ENCODE measurements at places on chromosomes 2 and 18. TPM values are rescaled to one million over a fixed set of nuclear protein-coding genes. Genes with fewer than 3 reads are reported as not detected.
A peak's percentile ranks its signal among the peaks of the same experiment; 100 is the strongest.

RDH14 gene
- polyA plus RNA-seq, result 24.7 TPM

DNAJC5G gene
- polyA plus RNA-seq, result not detected

MATN3 gene
- polyA plus RNA-seq, result 0.81 TPM

- H3K4me3 ChIP-seq, result no peak overlapping the region
- no peak overlapping the region for H3K27ac ChIP-seq
- H3K27me3 ChIP-seq, result no peaks in the 10 kb centered on the region
- peaks cover 48% of the 10 kb centered on the region for H3K4me1 ChIP-seq
Measured at GRCh38 chr2:121489284-121489683, 41.4 kb upstream of the RNU4ATAC start.

DNA sequence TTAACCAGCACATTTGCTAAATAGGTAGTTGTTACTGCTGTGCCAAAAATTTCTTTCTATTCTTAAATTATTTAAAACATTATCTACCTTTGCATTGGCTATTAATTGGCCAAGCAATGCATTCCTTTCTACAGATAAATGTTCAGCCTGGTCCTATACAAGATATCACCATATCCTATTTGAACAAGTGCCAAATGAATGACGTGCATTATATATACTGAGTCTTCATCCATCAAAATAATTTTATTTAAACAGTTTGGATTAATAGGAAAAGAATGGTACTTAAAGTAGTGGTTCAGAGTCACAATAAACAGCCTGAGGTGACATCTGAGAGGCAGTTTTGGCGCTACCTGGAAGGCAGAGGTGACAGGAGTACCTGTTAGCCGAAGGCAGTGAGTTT is 230.1 kb upstream of the EPAS1 start:
- H3K27ac ChIP-seq, result no peak overlapping the region
- no peak for DNase-seq
- no peaks in the 10 kb centered on the region for H3K27me3 ChIP-seq

DNA sequence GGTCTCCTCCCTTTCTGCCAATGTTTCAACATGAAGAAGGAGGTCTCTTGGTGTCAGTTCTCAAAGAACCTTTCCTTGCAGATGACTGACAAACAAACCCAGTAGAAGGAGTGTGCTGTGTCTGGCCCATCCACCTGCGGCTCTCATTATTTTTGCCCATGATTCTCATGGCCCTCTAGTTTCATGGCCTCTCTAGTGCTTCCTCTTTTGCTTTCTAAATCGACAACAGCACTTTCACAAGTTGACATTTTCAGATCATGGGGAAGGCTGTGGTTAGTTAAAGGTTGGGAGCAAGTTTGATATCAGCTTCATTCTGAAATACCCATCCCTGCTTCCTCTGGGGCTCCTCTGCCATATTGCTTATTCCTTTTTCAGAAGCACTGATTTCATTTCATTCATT is 805.2 kb downstream of the SLC4A3 start:
- H3K27me3 ChIP-seq, result no peaks in the 10 kb centered on the region
- no peak overlapping the region for H3K4me3 ChIP-seq
- no peaks in the 10 kb centered on the region for H3K4me1 ChIP-seq
- no peak for DNase-seq

GRCh38 chr2:234478121-234478858 is 18.6 kb downstream of the ARL4C start:
- no peak for DNase-seq
- no peaks in the 10 kb centered on the region for H3K36me3 ChIP-seq
- H3K27ac ChIP-seq, result no peak overlapping the region
- H3K27me3 ChIP-seq, result no peaks in the 10 kb centered on the region
- H3K4me3 ChIP-seq, result no peak overlapping the region
- peaks cover 15% of the 10 kb centered on the region for H3K4me1 ChIP-seq

- no peak overlapping the region for H3K4me3 ChIP-seq
- peak overlapping the region; percentile 95 for H3K27ac ChIP-seq
- DNase-seq, result no peak
- peaks cover 37% of the 10 kb centered on the region for H3K4me1 ChIP-seq
- H3K27me3 ChIP-seq, result no peaks in the 10 kb centered on the region
Measured at GRCh38 chr2:134406736-134407135, 152.9 kb downstream of the MGAT5 start.

DNA sequence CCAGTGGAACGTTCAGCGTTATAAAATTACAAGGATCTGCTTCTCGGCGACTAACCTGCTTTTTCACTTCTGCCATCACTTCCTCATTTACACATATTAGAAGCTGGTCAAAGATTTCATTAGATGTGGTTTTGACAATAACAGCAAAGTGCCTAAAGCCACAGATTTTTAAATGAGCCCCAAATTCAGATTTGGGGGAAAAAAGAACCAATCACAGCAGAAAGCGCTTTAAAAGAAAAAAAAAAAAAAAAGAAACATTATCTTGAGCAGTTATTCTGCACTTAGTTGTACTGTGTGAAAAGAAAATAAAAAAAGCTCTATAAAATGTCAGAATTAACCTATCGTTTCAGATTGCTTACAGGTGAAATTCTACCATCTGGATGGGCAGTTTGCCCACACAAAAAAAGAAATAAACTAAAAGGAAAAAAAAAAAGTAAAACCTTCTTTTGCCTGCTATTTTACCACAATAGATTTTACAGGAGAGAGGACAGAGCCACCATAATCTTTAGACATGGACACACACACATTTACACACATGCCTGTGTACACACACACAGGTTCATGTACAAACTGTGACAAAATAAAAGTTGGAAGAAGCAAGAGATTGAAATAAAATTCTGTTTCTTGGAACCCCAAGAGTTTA is 167.2 kb downstream of the TCF4 start:
- DNase-seq, result no peak
- H3K27me3 ChIP-seq, result no peaks in the 10 kb centered on the region

DNA sequence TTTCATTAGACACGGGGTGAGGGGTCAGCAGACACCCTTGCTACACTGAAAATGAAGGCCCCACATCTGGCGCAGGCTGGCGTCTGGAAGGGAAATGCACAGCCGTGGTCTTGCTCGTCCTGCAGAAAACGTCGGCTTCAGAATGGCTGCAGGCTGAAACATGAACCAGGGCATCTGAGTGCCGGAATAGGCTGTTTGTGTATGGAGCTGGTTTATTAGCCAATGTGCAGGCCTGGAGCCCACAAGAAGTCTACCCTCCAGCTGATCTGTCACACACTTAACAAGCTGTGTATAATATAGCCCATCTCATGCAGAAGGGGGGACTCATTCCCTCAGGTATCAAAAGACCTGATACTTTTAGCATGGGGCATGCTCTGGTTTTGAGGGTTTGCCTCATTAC is 153.4 kb upstream of the SOX11 start:
- H3K4me3 ChIP-seq, result no peak overlapping the region
- no peaks in the 10 kb centered on the region for H3K36me3 ChIP-seq
- DNase-seq, result no peak
- no peaks in the 10 kb centered on the region for H3K4me1 ChIP-seq
- no peak overlapping the region for H3K27ac ChIP-seq

DNA sequence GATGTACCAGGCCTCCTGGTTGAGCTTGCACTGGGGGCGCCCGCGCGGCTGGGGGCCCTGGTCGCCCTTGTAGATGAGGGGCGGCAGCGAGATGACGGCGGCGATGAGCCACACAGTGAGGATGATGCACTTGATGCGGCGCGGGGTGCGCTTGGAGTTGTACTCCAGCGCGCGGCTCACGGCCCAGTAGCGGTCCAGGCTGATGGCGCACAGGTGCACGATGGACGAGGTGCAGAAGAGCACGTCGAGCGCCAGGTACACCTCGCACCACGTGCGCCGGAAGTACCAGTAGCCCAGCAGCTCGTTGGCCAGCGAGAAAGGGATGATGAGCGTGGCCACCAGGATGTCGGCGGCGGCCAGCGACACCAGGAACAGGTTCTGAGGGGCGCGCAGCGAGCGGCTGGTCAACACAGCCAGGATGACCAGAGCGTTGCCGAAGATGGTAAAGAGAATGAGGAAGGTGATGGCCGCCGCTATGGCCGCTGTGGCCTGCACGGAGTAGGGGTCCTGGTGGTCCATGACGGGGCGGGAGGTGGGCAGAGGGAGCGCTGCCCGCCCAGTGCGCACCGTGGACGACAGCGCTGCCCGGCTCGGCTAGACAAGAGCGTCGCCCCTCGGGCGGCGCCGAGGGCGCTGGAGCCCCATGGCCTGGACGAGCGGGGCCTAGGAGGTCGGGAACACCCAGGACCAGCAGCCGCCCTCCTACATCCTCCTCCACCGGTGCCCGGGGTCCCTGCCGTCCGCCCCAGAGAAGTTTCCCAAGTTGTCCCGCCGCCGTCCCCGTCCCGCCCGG is 544 bp downstream of the ADRA2B start:
- H3K4me1 ChIP-seq, result peaks cover 5% of the 10 kb centered on the region
- H3K36me3 ChIP-seq, result no peaks in the 10 kb centered on the region
- peaks cover 40% of the 10 kb centered on the region for H3K27me3 ChIP-seq
- H3K27ac ChIP-seq, result no peak overlapping the region

GRCh38 chr2:79695248-79695647 is 182.4 kb downstream of the CTNNA2 start:
- H3K4me1 ChIP-seq, result no peaks in the 10 kb centered on the region
- H3K27me3 ChIP-seq, result no peaks in the 10 kb centered on the region
- no peaks in the 10 kb centered on the region for H3K36me3 ChIP-seq
- DNase-seq, result no peak

All from keratinocyte (primary cell).